ENCODE measurements at places on chromosomes 11 and 22. TPM values are rescaled to one million over a fixed set of nuclear protein-coding genes. Genes with fewer than 3 reads are reported as not detected.

DNA sequence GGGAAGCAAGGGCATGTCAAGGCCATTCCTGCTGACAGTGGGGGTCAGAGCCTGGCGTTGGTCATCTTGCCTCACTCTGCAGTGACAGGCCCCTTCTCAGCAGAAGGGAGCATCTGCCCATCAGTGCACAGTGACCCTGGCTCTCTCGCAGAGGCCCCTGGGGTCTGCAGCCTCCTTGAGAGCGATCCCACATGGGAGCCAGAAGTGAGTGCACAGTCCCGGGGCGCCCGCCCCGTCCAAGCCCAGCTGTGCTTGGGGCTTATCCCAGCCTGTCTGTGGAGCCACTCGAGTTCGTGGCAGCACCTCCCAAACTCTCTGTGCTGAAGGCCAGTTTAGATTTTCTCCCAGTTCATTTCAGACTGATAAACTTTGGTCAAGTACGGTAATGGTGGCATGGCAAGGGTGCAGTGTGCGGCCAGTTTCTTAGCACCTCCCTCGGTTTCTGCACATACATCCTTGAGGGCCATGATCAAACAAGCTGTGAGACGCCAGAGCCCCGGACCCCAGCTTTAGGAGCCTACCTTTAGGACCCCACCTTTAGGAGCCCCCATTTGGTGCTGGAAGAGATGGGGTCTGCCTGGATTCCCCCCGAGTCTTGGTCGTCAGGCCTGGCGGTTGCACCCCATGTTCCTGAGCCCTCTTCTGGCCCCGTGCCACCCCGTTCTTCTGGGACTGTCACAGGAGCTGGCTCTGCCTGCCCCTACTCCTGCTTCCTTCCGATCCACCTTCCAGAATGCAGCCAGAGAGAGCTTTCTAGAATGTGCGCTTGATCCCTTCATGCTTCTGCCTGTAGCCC lies 369.4 kb downstream of the TBC1D22A start:
- H3K4me3 ChIP-seq = no peak overlapping the region
- no peaks in the 10 kb centered on the region for H3K4me1 ChIP-seq
- H3K27me3 ChIP-seq = no peaks in the 10 kb centered on the region
- DNase-seq = no peak
- no peak overlapping the region for H3K27ac ChIP-seq
- no peaks in the 10 kb centered on the region for H3K36me3 ChIP-seq

- H3K36me3 ChIP-seq = no peaks in the 10 kb centered on the region
- no peaks in the 10 kb centered on the region for H3K27me3 ChIP-seq
- H3K27ac ChIP-seq = no peak overlapping the region
- no peaks in the 10 kb centered on the region for H3K4me1 ChIP-seq
- H3K4me3 ChIP-seq = no peak overlapping the region
Measured at GRCh38 chr11:78372114-78372768, 45.4 kb downstream of the GAB2 start.

DNA sequence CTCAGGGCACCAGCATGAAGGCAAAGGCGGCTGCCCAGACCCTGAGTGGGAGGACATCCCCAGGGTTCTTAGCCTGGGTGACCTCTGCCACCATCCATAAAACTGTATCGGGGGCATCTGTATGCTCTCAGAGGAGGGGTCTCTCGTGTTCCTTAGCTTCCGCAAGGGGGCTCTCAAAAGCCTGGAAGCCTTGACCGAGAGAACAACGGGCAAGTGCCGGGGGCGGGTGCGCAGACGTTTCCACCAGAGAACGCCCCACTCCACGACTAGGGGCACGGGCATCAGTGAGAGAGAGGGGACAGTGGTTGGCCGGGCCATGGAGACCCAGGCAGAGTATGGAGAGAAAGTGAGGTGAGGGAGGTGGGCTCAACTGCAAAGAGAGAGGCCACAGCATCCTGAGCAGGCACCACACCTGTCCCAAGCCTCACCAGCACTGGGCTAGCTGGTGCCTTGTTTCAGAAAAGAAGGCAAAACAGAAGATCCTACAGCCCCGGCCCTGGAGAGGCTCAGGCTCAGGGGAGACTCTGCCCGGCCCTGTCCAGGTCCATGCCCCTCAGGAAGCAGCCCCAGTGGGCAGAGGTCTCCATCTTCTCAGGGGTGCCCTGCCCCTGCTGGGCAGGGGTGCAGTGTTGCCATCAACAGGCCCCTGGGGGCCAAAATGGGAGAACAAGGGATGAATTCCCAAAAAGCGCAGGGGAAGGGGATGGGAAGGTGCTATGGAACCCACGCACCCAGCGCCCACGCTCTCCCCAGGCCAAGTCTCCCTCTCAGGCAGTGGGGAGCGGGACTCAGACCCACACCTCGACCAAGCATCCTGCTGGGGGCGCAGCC lies 5.9 kb downstream of the TSPAN32 start:
- H3K27ac ChIP-seq = no peak overlapping the region
- no peaks in the 10 kb centered on the region for H3K36me3 ChIP-seq
- no peaks in the 10 kb centered on the region for H3K27me3 ChIP-seq
- H3K4me3 ChIP-seq = no peak overlapping the region
- no peak for DNase-seq

DNA sequence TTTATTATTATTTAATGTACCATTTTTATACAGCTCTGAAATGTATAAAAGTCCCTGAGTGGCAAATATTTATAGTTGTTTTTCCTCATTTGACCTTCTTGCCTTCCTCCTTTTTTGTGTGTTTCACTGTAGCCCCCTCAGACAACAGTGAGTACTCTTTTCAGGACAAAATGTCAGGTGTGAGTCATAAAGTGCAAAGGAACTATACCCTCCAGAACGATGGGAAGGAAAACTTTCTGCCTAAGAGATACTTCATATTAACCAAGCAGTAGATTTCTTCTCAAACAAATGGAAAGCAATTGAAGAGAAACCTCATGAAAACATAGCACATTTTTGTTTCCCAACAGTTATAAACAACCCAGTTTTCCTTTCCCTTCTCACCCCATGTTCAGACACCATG lies 16.1 kb upstream of the MS4A7 start:
- no peak overlapping the region for H3K4me3 ChIP-seq
- H3K27me3 ChIP-seq = no peaks in the 10 kb centered on the region
- no peaks in the 10 kb centered on the region for H3K36me3 ChIP-seq
- no peak for DNase-seq
- H3K4me1 ChIP-seq = no peaks in the 10 kb centered on the region

DNA sequence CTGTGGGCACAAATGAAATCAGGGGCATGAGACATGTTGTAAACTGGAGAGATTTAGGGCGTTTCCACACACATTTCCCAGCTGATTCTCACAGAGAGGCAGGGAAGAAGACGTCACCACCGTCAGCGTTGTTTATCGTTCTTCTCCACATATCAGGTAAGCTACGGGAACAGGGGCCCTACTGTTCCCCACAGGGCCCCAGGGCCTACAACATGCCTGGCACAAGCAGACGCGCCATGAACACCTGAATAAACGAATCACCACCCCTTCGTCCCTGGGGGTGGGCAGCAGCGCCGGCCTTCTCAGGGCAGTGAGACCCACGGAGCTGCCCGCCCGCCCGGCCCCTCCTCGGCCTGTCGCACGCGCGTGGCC lies 342 bp downstream of the EFCAB6 start:
- H3K36me3 ChIP-seq = no peaks in the 10 kb centered on the region
- DNase-seq = no peak
- peak overlapping the region; percentile 99 for H3K4me3 ChIP-seq
- H3K4me1 ChIP-seq = peaks cover 4% of the 10 kb centered on the region

GAS2L1 gene
- total RNA-seq = 41.1 TPM

MISFA gene
- total RNA-seq = 1.8 TPM

Measured in colonic mucosa (tissue), 4 donors.